ENCODE measurements at places on chromosomes 7 and 10.

DNA sequence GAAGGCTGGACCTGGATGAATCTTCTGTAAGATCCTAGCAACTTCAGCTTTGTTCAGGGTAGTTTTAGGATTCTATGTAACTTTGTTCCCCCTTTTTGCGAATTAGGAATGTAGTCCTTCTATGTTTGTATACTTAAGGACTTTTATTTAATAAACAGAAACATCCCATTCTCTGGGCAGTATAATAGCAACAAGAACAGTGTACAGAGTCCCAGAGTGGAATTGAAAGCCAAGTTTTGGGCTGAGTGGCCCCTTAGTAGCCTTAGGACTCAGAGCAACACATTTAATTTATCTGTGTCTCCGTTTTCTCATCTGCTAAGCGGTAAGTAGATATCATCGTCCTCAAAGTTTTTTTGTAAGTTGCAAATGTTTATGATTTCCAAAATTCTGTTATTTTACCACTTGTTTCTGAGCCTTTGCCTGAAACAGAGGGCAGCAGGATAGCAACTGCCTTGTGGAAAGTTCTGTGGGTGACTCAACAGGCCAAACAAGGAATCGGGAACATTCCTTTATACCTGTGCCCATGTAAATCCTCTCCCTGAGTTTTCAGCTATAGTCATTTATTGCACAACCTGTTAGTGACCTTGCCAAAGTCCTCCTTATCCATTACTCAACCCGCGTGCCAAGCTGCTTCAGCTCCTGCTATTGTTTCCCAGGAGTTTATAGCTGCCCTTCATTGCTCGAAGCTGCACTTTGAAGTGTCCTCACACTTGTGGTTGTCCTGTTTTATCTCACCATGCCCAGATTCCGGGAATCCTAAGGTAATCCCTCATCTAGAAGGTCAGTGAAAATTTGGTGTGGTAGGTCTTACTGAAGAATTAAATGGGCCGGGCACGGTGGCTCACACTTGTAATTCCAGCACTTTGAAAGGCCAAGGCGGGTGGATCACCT is 199.1 kb upstream of the AHR start:
- DNase-seq, result no peak

DNA sequence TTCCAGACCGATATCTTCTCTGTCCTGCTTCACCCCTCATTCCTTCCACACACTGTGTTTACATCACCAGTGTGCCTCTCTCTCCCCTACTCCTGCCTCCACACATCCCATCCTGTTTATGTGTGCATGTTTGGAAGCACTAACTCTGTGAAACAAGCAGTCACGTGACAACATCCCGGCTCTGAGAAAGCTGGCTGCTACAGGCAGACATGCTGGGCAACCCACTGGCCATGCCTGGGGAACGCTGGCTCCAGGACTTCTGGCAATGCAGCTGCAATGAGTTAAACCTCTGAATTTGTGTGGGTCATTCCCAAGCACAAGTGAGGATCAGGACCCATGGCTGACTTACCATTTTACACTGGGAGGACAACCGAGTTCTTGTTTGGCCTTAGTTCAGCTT is 74.0 kb downstream of the WNT2 start:
- no peak for DNase-seq

DNA sequence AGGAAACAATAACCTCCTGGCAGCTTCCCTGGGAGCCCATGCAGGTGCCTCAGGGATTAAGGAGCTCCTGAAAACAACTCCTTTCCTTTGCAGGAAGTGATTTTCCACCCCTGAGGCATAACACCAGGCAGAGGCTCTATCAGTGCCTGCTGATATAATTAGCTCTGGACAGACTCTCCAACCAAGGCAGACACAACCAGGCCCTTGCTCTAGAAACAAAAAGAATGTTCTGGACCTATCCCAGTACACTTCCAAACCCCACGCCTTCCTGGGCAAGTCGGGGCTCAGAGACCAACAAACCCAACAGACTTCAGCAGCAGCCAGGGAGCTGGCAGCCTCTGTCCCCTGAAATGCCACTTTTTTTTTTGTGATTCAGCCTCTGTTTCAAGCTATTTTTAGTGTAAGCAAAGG is 247.1 kb downstream of the KCNMA1 start:
- DNase-seq, result no peak

GRCh38 chr10:95229724-95230627 is 35.9 kb downstream of the ACSM6 start:
- no peak for DNase-seq

GRCh38 chr10:15718694-15719048 is 1.1 kb downstream of the ITGA8 start:
- no peak for DNase-seq

- DNase-seq, result peak; percentile 70
These were observed 31.8 kb upstream of the TOMM7 start for GRCh38 chr7:22854158-22855048.

DNA sequence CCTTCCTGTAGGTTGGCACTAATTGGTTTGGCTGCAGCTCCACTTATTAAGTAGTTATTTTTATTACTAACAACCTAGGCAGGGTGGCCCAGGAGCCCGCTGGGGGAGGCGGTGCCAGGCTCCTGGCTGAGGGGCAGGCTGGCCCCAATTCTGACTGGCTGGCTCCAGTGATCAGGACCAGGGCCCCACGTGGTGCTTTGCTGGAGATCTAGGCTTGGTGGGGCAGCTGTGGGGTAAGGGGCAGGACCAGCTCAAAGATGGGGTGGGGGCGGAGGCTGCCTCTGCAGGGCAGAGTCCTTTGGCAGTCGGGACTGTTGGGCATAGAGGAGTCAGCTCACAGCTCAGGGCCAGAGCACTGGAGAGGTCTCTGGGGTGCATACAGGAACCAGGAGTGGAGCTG is 2.4 kb downstream of the ASL start:
- DNase-seq, result no peak

- no peak for DNase-seq
These were observed 107.9 kb downstream of the JCAD start for GRCh38 chr10:29951441-29951931.

DNA sequence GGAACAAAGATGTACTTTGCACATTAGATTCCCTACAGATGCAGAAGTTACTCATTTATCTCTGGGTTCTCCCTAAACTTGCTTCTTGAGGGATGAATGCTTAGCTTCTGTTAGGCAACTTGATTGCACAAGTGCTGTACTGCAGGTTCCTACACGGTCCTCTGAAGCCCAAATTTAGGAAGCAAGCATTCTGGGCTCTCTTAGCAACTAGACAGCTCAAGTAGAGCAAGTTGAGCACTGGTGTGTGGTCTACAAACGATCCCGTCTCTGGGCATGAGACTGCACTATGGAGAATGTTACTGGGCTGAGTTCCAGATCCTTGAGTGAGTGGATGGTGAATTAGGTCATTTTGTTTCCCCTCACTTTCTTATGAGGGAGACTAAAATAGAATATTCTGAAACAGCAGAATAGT is 14.3 kb downstream of the SEMA3D start:
- no peak for DNase-seq

GRCh38 chr7:107644309-107644974 is 16.2 kb upstream of the SLC26A4 start:
- DNase-seq, result no peak

DNA sequence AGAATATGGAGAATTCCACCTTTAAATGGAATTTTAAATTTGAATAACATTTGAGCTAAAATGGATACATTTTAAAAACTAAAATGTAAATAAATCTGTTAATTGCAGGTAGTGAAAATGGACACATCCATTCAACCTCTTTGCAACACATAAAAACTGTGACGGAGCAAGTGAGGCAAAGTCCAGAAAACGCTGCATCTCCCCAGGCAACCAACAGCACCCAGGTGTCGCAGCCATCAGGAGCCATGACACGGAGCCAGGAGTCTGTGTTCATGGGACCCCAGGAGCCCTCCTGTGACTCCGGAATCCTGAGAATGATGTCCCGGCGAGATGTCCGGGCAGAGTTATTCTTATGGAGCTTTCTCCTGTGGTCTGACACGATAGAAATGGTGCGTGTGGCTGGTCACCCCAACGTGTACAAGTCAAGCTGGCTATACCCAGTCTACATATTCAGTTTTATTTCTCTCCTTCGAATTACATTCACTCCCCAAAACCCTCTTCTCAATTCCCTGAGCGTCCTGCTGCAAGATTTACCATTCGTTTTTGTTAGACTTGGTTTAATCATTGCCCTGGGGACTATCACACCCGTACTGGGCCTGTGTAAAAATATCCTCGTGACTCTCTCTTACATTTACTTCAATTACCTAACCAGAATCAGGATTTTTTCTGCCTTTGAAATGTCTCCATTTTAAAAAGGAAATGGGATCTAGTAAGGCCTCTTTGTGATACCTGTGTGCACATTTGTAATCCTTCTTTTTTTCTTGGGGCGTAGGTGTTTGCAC is 13.1 kb upstream of the MRC1 start:
- no peak for DNase-seq

- DNase-seq, result no peak
These were observed 44.1 kb downstream of the FBXW4 start for GRCh38 chr10:101650863-101651262.

GRCh38 chr10:103802081-103802480 is 53.3 kb downstream of the SH3PXD2A start:
- DNase-seq, result no peak

DNA sequence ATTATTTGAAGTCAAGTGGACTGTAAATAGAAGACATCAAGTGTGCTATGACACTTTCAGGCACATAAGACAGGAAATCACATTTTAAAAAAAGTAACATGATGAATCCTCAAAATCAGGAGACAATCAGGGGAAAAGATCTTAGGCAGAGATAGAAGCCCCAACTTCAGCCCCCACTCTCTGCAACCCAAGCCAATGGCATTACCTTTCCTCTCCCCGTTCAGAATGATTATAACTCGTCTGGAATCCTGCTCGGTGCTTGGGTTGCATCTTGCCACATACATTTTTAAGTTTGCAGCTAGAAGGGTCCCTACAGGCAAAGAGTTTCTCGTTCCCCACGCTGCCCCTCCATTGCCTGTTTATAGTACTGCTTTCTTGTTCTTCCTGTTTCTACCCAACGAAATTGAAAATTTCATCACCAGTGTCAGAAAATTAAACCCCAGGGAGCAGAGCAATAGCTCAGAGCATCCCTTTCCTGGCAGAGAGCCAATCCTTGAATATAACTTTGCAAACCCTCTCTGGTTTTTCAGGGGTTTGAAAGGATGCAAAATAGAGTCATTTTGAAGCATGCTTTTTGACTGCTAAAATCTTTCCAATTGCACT is 260.5 kb upstream of the AOAH start:
- DNase-seq, result no peak

- no peak for DNase-seq
These were observed 986 bp downstream of the NRP1 start for GRCh38 chr10:33333260-33334101.

GRCh38 chr10:21720090-21720489 is 186.1 kb downstream of the MLLT10 start:
- DNase-seq, result no peak

DNA sequence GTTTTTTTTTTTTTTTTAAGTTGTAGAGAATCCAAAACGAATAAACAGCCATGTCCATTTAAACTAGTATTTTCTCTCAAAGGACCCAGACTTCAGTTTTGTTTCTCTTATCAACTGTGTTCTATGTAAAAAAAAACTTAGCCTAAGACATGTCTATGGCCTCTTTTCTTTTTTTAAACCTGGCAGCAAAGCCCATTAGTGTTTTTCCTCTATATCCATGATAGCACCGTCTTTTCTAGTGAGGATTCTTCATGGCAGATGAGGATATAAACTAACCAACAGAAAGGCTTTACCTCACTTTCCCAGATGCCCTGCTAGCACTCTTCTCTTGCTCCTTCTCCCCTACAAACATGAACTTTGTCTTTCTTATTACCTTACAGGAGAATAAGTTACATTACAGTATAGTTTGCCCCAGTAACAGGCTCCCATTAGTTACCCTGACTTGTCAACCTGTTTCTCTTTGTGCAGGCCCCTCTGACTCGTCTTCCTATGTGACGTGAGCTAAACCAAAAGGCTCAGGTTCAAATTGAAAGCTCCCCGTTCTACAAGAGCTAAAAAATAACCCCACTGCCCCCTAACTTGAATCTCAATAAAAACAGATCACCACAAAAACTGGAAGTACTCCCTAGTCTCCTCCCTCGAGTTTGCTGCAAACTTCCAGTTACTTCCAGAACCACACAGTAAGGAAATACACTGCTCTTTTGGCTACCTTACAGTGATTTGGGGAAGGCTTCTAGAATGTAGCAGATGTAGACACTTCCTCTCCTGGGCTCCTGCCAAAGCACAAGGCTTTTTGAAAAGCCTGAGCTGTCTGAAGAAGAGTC is 20.1 kb downstream of the P4HA1 start:
- no peak for DNase-seq

- no peak for DNase-seq
These were observed 284.4 kb downstream of the CRPPA start for GRCh38 chr7:16136896-16137295.

GRCh38 chr10:18293536-18294510 is 153.6 kb downstream of the CACNB2 start:
- DNase-seq, result no peak

DNA sequence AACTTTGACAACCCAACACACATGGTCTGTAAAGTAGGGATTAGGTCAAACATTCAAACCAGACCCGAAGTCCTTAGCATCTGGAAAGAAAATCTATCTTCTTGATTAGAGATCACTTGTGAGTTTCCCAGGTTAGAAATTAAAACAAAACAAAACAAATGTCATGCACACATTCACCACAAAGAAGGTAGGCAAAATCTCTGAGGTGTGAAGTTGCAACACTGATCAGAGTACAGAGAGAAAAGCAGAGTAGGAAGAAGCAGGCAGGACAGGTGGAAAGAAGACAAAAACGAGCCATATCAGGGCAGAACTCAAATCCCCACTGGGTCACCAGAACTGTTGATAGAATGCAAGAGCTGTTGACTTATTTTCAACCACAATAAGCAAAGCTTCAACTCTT is 102.8 kb upstream of the THSD7A start:
- no peak for DNase-seq

DNA sequence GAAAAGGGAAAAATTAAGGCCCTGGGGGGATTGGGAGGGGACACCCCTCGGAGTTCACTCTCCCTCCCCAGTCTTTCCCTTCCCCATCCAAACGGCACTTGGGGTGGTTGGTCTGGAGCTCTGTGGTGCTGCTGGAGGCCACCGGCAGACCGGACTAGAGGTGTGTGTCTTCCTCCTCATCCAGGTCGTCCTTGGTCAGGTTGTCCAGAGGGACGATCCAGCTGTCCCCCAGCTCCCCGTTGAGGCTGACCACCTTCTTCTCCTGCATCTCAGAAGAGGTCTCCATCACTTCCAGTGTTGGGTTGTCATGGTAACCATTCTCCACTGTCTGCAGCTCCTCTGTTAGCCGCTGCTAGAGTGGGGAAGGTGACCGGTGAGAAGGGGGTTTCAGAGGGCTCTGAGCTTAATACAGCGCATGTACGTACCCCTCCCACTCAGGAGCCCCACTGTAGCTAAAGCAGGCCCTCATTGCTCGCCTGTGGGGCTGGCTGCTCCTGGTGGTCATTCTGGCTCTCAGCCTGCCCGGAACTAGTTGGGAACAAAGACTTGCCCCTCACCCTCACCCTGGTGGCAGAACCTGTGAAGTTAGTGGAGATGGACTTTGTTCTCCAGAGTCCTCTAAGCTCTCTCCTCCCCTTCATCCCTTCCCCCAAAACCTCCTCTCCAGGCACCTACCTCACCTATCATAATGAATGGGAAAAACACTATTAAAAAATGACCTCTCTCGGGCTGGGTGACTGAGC is 52.1 kb downstream of the PODXL start:
- DNase-seq, result no peak

GRCh38 chr10:75755528-75755927 is 324.1 kb downstream of the LRMDA start:
- no peak for DNase-seq

- no peak for DNase-seq
These were observed 51.6 kb upstream of the SRRM3 start for GRCh38 chr7:76149847-76150691.

GRCh38 chr10:123044391-123044790 is 35.6 kb downstream of the ACADSB start:
- DNase-seq, result no peak
